ENCODE measurements at places on chromosomes 2 and 18.

DNA sequence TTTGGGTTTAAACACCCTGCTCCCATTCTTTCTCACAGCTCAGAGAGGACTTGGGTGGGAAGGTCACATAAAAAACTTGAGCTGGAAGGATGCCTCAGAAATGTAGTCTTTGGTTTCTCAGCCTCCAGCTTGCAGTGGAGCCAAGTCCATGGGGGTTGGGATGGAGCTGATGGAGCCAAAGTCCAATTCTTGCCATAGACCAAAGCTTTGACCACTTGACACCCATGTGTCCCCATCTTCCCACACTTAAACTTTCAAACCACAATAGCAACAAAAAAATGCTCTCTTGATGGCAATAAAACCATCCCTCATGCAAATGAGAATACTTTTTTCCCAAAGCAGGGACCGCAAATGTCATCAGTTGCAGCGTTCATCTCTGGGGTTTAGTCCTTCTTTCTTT is 14.7 kb upstream of the DAW1 start:
- no peak for DNase-seq

DNA sequence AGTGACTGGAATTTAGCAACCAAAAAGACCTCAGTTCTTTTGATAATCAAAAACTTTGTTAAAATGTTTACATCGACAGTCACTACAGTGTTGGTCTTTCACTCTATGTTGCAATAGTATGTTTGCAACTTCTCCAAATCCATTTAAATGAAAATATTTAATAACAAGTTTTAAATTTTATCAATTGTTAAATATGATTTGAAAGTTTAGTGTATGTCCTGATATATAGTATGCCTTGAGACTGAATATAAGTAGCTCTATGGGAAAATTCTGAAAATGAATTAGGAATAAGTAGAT is 109.9 kb downstream of the ANKRD44 start:
- DNase-seq, result no peak

GRCh38 chr2:241248897-241249296 is 60.4 kb downstream of the ANO7 start:
- DNase-seq, result no peak

GRCh38 chr2:235445116-235445515 is 48.7 kb upstream of the AGAP1 start:
- DNase-seq, result no peak

- peak; percentile 50 for DNase-seq
These were observed 208.0 kb upstream of the FBXO11 start for GRCh38 chr2:48114256-48114655.

GRCh38 chr18:57209713-57210106 is 62.8 kb downstream of the BOD1L2 start:
- no peak for DNase-seq

DNA sequence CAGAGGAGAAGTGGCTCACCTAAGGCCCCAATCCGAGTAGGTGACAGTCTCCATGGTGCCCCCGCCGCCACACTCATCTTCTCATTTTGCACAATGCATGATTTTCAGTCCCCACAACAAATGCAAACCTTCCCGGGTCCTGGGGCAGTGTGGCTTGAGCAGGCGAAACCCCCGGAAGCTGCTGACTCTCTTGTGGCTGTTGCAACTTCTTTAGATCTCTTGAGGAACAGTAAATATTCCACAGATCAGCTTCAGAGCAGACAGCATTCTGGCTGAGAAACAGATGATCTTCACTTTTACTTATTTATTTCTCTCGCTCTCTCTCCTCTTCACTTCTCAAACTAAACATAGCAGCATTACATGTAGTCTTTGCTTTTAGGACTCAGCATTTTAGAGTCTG is 51.9 kb downstream of the ASAP2 start:
- no peak for DNase-seq

- no peak for DNase-seq
These were observed 100.6 kb downstream of the NRP2 start for GRCh38 chr2:205782941-205783340.

- no peak for DNase-seq
These were observed 66.1 kb downstream of the PTPRM start for GRCh38 chr18:7633171-7633570.

DNA sequence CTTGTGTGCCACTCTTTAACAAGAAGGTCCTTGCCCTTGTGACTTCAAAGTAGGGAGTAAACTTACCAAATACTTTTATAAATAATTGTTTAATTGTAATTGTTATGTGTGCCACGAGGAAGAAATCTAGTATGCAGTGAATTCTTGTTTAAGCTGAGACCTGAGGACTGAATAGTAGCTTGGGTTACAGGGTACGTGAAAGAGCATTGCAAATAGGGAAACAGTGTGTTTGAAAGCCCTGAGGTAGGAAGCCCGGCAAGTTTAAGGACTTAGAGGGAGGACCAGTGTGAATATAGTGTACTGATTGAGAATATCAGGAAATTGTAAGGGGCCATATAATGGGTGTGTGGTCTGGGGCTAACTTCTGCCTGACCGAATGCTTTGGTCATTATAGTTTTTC is 26.2 kb downstream of the PHLPP1 start:
- DNase-seq, result no peak

- no peak for DNase-seq
These were observed 463.8 kb downstream of the DSC3 start for GRCh38 chr18:30578707-30579106.

- no peak for DNase-seq
These were observed 159.7 kb downstream of the SMAD7 start for GRCh38 chr18:48790869-48791635.

DNA sequence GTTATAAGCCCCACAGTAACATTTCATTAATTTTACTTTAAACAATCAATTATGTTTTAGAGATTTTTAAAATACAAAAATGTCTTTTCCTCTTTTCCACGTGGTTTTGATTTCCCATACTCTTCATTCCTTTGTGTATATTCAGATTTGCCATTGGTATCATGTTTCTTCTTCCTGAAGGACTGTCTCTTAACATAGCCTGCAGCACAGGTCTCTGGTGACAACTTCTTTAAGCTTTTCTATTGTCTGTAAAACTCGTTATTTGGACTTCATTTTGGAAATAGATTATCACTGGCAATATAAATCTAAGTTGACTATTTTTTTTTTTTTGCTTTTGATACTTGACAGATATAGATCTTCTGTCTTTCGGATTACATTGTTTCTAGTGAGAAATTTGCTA is 115.2 kb upstream of the KLHL29 start:
- DNase-seq, result no peak

DNA sequence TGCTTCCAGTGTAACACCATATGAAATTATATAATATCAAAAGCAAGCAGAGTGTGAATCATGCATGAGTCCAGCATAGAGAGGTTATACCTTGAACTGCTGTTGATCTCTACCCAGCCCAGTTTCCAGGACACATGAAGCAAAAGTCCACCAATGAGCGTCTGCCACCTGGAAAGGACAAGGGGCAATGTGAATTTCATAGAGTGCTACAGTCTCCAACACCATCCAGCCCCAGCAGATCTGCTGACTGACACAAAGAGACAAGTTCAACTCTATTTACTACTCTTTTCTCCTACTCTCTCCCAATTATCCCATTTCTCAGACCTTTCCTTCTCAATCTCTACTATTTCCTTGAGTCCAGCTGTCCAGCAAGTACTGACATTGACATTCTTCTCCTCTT is 31.8 kb upstream of the RIOK3 start:
- no peak for DNase-seq

DNA sequence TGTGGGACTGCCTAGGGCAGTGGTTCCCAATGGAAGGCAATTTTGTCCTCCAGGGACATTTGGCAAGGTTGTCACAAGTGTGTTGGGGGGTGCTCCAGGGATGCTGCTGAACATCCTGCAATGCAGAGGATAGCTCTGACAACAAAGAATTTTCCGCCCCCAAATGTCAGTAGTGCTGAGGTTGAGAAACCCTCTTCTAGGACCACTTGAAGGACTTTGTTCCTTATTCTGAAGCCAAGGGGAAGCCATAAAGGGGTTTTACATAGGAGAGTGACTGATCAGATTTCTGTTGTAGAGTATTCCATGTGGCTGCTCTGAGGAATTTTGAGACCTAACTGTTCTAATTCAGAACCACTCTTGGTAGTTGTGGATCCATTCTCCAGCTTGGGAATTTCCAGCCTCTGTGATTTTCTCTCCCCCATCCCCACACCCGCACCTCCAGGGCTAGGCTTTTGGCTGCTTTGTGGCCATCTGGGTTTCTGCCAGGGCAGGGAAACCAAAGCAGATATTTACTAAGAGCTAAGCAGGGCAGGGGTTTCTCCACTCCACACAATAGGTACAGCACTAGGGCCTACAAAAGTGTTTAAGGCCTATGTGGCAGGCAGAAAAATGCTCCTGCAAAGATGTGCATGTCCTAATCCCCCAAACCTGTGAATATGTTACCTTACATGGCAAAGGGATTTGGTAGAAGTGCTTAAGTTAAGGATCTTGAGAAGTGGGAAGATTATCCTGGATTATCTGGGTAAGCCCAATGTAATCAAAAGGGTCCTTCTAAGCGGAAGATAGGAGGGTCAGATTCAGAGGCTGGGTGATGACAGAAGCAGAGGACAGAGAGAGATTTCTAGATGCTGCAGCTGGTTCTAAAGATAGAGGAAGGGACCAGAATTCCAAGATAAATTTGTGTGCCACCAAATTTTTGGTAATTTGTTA is 135.4 kb downstream of the TMEM17 start:
- no peak for DNase-seq

Measured in stimulated activated CD8-positive, alpha-beta memory T cell treated with anti-CD3 and anti-CD28 coated beads, Interleukin-4, amount 100 ng/mL, for 4 hours (primary cell).